HS-27A (cell line): ENCODE measurements at places on chromosomes 12 and 14.

DNA sequence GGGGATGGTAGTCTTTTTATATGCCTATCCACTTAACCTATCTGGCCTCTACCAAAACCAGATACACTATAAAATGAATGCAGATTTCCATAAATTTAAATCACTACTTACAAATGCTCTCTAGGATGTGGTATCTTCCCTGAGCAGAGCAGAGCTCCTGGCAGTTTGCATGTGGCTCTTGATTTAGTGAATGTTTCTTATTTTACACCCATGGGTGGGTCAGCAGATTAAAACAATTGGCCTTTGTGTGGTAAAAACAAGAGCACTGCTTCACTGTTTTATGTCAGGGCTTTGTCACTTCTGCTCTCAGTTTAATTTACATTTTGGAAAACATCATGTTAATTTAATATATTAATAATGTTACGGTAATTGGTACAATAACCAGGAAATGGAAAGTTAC, 5.5 kb downstream of the TAS2R19 start:
- DNase-seq: no peak

DNA sequence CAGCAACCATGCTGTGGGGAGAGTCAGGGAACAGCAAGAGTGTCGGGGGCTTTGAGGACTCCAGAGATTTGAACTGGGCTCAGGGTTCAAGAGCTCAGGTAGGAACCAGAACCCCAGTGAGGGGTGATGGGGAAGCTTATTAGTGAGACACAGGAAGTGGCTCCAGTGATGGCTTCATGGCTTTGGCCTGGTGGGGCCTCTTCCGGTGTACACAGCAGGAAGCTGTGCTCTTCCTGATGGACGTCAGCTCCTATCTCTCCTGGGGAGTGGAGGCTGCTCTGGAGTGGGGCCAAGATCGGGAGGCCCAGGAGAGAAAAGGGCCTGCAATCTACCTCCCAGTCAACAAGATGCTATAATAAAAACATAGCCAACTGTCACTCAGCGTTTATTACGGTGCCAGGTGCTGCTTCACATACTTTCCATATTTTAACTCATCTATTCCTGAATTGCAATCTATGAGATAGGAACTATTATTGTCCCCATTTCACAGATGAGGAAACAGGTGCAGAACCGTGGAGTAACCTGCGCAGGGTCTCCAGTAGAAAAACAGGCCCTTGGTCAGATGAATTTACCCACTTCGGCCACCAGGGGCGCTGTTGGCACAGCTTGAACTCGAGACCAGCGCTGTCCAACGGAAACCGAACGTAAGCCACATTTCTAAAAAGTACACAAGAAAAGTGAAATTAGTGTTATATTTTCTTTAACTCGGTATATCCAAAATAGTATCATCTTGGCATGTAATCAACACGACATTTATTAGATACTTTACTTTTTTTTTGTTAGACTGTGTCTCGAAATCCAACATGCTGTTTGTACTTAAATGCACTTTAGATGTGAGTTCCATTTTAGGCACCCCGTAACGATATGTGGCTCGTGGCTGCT, 63.6 kb upstream of the DLK1 start:
- DNase-seq: no peak

- DNase-seq: no peak
Observed at GRCh38 chr12:11891754-11892386, 178.9 kb upstream of the BCL2L14 start.

- DNase-seq: no peak
Observed at GRCh38 chr12:123396954-123397353, 13.0 kb downstream of the KMT5A start.

DNA sequence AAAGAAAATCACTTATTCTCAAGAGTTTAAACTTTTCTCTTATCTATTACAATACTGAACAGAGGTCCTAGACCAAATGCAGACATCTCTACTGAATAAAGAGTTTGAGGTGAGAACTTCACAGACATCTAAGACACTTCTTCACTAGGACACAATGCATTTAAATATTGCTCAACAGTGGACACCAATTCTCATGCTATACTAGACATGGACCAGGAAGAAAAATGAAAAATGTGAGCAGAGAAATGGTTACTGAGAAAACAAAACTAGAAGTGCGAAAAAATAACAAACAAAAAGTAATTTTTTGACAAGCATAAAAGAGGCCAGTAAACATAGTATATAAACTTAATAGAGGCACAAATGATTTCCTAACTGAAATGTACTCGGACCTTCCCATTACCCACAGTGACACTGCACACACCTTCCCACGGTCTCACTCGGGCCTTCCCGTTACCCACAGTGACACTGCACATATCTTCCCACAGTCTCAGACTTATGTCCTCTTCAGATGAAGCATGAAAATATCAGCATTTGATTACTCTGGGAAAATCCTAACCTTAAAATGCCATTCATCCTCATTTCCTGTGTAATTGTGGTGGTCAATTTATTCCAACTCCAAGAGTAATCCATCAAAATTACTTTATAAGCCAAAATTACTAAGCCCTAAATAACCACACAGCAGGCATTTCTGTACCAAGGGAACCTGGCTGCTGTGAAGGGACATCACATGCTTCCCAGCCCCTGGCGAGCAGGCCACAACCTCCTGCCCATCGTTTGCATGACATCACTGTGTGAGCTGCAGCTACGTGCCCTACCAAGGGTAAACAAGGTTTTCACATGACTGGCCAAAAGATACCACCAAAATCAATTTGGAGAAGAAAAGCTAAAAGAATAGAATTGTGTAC, 6.4 kb downstream of the SLC15A4 start:
- DNase-seq: no peak

DNA sequence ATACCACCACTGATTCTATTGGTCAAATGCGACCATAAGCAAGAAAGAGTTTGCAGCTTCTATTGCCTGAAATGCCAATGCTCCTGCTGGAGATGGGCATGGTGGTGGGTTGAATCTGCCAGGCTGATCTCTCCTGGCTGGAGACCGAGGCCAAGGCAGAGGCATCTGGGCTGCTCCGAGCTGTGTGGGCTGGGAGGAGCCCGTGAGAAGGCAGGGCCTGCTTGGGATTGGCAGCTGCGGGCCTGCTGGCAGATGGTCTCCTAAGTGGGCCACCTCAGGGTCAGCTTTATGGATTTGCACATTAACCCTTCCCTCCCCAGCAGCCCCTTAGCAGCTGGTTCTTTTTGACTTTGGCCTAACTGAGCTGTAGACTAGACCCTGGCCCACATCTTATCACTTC, 25.4 kb downstream of the SRRM4 start:
- DNase-seq: no peak

DNA sequence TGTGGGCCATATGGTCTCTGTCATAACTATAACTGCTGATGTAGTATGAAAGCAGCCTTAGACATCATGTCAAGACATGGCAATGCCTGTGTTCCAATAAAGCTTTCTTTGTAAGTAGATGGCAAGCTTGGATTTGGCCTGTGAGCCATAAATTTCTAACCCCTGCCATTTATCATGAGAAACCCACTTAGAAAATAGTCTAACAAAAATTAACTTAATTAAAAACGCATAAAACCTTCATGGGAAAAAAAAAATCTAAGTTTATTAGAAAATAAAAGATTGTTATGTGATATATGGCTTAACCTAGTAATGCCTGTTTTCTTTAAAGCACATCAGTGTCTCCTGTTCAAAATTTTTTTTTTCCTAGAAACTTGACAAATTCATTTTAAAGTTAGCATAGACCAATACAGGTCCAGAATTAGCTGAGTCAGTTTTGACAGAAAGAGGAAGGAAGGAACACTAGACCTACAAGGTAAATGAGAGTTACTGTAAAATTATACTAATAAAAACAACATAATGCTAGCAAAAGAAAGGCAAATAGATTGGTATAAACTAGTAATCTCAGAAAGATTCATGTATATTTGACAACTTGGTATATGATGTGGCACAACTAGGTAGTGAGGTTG, 68.2 kb downstream of the USP15 start:
- DNase-seq: no peak
